NCI-H146 (cell line): ENCODE measurements at places on chromosomes 1 and 21.

GRCh38 chr1:27609210-27609555 lies 5.2 kb upstream of the AHDC1 start:
- no peak for DNase-seq

GRCh38 chr1:17572264-17572985 lies 32.9 kb downstream of the ARHGEF10L start:
- DNase-seq: no peak

DNA sequence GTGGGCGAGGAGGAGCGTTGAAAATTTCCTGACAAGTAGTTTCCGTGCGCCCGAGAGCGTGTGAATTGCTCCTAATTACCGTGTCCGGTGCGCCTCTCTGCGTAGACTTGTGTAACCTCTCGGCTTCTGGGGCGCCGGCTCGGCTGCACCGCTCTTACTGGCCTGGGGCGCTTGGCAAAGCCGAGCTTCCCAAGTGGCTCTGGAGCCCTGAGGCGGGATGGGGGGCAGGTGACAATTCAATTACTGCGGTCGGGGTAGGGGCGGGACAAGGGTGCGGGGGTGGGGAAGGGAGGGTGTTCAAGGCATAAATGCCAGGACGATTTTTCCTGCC lies 392 bp upstream of the DMRTA2 start:
- no peak for DNase-seq

GRCh38 chr1:81731989-81732388 lies 68.7 kb upstream of the ADGRL2 start:
- no peak for DNase-seq

DNA sequence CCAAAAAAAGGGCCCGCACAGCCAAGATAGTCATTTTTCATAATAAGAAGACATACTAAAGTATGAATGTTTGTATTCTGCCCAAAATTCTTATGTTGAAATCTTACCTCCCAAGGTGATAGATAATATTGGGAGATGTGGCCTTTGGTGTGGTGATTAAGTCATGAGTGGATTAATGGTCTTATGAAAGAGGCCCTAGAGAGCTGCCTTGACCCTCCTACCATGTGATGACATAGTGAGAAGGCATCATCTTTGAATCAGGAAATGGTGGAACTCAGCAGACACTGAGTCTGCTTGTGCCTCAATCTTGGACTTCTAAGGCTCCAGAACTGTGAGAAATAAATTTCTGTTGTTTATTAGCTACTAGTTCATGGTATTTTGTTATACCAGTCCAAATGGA lies 11.8 kb upstream of the RNPC3 start:
- DNase-seq: no peak

DNA sequence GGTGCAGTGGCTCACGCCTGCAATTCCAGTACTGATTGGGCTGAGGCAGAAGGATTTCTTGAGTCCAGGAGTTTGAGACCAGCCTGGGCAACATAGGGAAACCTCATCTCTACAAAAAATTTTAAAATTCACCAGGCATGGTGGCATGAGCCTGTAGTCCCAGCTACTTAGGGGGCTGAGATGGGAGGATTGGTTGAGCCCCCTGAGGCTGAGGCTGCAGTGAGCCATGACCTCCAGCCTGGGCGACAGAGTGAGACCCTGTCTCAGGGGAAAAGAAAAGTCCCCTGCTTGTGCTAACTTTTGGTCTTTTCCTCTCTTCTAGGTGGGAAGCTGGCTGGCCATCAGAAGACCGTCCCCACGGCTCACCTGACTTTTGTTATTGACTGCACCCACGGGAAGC lies 1.6 kb downstream of the SRARP start:
- DNase-seq: no peak
